ENCODE measurements at places on chromosomes 12 and 14. TPM values are rescaled to one million over a fixed set of nuclear protein-coding genes. Genes with fewer than 3 reads are reported as not detected.

Gene FBXO21
- 118 TPM for total RNA-seq

Gene DHRS2
- not detected for total RNA-seq

Gene TMEM132D
- not detected for total RNA-seq

Gene HOXC10
- not detected for total RNA-seq

Gene RASSF8
- total RNA-seq: 149 TPM

Gene OTOGL
- total RNA-seq: 0.07 TPM

Gene BAZ2A
- 33.2 TPM for total RNA-seq

Gene SLC2A14
- total RNA-seq: 0.13 TPM

Gene HOXC11
- not detected for total RNA-seq

Gene TCL1B
- total RNA-seq: not detected

Gene USP15
- total RNA-seq: 49.0 TPM

Gene TEDC1
- 3.2 TPM for total RNA-seq

Gene SLC5A8
- total RNA-seq: not detected

Gene CCDC196
- not detected for total RNA-seq

Gene SERPINA6
- not detected for total RNA-seq

Gene AVPR1A
- total RNA-seq: 1.9 TPM

Gene FSCB
- total RNA-seq: not detected

Gene TMEM30B
- total RNA-seq: 0.86 TPM

Gene RFLNA
- 5.7 TPM for total RNA-seq

Gene SPIC
- not detected for total RNA-seq

Gene NYNRIN
- 6.9 TPM for total RNA-seq

Gene NKX2-1
- total RNA-seq: not detected

Gene KERA
- not detected for total RNA-seq

Gene SLC24A4
- total RNA-seq: not detected

Gene RIPK3
- total RNA-seq: not detected

Gene NXPH4
- total RNA-seq: 49.1 TPM

Gene CALM1
- total RNA-seq: 763 TPM

Gene C12orf60
- 0.59 TPM for total RNA-seq

Gene FITM1
- 0.20 TPM for total RNA-seq

Gene ALG10
- total RNA-seq: 7.1 TPM

Gene SPX
- 1.2 TPM for total RNA-seq

Gene PTPRO
- total RNA-seq: 2.2 TPM

Gene GPD1
- 0.20 TPM for total RNA-seq

Gene RNASE3
- total RNA-seq: not detected

Gene AHNAK2
- total RNA-seq: 194 TPM

Gene MIP
- total RNA-seq: 0.13 TPM

Gene KIF5A
- 2.1 TPM for total RNA-seq

Gene CFAP54
- total RNA-seq: 1.8 TPM

Gene FOXN4
- total RNA-seq: not detected

Gene CEBPE
- total RNA-seq: not detected

Gene PTPN21
- 16.4 TPM for total RNA-seq

Gene SPRYD4
- 1.2 TPM for total RNA-seq

Gene DNAH10
- total RNA-seq: 0.46 TPM

Gene CALCOCO1
- 125 TPM for total RNA-seq

Gene PTPRB
- 8.6 TPM for total RNA-seq

Gene CABP1
- total RNA-seq: 21.4 TPM

Gene NKX2-8
- total RNA-seq: not detected

Gene KRT84
- total RNA-seq: not detected

Gene ADAM21
- total RNA-seq: 0.86 TPM

Gene OR4K17
- total RNA-seq: not detected

Gene HRK
- 0.07 TPM for total RNA-seq

Gene MIS18BP1
- 10.8 TPM for total RNA-seq

Gene ACVRL1
- 31.9 TPM for total RNA-seq

Gene JPH4
- total RNA-seq: not detected

Gene KRT83
- not detected for total RNA-seq
